ENCODE measurements at places on chromosomes 13 and 19. TPM values are rescaled to one million over a fixed set of nuclear protein-coding genes. Genes with fewer than 3 reads are reported as not detected.

- no peak for DNase-seq
These were observed 15.5 kb downstream of the STX10 start for GRCh38 chr19:13134626-13135025.

GRCh38 chr13:38002606-38003005 is 133.0 kb upstream of the TRPC4 start:
- no peak for DNase-seq

DNA sequence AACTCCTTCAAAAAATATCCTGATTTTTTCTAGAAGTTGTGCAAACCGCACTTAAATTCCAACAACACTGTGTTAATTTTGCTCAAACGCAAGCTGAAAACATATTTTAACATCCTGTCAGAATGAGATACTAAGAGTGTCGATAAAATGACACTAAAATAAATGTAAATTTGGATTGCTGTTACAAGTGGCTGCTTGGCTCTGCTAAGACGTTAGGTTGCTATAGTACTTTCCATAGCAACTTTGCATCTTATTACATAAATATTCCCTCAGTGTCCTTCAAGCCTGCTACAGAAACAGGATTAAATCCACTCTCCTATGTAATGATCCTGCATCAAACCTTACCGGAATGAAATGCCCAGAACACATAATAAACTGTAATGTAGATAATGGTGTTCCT is 292.1 kb downstream of the DNAJC15 start:
- DNase-seq: no peak

- no peak for DNase-seq
These were observed 2.8 kb upstream of the GSK3A start for GRCh38 chr19:42245231-42245630.

GRCh38 chr19:35812220-35813042 is at the start of gene PRODH2:
TSS of gene PRODH2 (minus strand) at chr19:35812845. CDS start at chr19:35812805, 40 bp downstream.
- DNase-seq: no peak

DNA sequence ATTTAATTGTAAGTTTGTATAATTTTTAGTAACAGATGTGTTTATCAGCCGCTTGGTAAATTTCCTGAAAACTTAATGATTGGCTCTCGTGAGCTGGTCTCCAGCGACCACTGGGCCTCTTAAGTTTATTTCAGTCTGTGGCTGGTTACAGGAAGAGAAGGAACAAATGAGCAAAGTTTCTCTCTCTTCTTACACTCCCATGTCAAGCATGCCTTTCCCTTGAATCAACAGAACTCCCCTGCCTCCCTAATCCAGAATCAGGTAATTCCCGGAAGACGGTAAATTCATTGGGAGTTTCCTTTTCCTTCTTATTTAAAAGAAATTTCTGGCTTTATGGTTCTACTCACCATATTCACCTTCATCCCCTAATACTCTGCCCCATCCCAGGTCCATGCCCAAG is 52.5 kb upstream of the POMP start:
- no peak for DNase-seq

The CD177 gene
- 349 TPM for total RNA-seq

DNA sequence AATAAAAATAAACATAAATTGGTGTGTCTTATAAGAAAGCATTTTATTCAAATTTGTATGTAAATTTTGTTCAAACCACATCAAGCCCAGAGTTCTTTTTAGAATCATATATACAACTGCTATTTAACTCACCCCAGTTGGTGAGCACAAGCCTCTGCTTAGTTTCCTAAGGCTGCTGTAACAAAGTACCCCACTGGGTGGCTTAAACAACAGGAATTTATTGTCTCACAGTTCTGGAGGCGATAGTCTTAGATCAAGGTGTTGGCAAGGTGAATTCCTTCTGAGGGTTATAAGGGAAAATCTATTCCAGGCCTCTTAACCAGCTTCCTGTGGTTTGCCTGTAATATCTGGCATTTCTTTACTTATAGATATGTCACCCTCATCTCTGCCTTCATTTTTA is 1133.5 kb downstream of the OLFM4 start:
- no peak for DNase-seq

The FTL gene
- total RNA-seq: 1,659 TPM

DNA sequence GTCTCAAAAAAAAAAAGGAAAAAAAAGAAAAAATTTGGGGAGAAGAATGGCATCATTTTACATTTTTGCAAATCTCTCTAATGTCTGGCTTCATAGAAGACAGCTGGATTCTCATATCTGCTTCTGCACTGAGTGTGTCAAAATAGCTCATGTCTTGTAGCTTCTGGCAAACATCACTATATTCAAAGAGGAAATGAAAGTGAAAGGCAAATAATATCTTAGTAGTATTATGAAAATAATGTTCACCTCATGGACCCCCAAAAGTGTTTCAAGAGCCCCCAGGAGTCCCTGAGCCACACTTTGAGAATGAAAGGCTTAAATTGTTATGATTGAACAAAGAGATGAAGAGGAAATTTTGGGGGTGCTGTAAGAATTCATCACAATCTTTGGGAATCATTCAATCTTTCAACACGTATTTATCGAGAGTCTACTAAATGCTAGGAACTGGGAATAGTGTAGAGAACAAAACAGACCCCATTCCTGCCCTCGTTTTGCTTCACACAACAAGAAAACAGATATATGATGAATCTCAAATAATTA is 1.2 kb upstream of the SLC6A16 start:
- no peak for DNase-seq

GRCh38 chr19:535017-535835 is 3.7 kb downstream of the CDC34 start:
- no peak for DNase-seq

DNA sequence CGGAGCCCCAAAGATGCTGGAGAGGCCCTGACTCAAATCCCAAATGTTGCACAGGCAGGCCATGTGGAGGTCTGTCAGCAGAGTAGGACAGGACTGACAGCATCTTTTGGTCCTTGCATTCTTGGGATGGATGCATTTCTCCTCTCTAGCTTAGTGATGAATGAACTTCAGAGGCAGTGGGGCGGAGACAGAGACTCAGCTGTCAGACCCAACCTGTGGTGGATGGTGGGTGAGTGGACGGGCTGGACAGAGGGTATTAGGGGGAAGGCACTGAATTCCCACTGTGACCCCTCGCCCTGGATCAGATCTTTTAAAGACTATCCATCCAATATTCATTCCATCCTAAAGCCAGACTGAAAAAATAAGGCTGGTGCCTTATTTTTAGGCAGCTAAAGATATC is 39.3 kb upstream of the GJB6 start:
- no peak for DNase-seq

DNA sequence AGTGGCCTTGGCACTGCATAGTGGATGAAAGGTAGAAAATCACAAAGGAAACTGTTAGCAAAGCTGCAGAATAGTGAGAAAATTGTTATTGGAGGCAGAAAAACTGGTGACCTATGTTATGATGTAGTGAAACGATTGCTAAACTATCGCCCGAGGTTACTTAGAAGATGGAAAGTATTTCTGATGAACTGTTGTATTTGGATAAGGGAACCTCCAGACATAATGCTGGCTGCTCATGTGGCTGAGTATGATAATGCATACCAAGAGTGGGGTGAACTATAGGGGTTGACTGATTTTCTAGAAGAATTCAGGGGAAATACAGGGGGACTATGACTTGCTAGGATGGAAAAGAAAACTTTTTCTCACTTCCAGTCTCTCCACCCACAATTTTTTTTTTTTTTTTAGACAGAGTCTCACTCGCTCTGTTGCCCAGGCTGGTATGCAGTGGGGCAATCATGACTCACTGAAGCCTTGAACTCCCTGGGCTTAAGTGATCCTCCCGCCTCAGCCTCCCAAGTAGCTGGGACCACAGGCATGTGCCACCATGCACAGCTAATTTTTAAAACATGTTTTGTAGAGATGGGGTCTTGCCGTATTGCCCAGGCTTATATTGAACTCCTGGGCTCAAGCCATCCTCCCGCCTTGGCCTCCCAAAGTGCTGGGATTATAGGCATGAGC is 4.4 kb upstream of the EID2 start:
- DNase-seq: no peak

- peak; percentile 3 for DNase-seq
These were observed 24.4 kb upstream of the GPR12 start for GRCh38 chr13:26784704-26785639.

DNA sequence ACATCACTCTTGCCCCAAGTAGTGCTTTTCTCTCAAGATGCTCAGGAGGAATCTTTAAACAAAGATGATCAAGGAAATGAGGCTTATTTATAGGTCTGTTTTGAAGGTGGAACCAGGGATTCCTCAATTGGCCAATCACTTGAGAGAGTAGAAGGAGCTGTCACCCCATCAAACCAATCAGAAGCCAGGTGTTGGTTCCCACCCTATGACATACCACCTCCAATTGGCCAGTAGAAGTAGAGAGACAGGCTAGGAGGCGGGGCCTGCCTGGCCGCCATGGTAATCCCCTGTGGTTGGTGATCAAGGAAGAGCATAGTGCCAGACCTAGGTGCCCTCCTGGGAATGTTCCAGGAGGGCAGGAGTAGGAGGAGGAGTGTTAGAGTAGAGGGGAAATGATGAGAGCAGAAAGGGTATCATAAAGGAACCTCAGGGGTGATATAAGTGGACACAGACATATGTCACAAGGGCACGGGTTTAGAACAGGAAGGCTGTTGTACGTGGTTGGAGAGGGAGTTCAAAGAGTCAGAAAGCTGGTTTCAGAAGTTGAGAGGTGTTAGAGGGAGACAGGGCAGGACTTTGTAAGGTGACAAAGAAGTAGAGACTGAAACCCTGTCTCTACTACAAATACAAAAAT is 10.5 kb downstream of the PMIS2 start:
- no peak for DNase-seq

GRCh38 chr13:38657191-38657590 is 29.7 kb upstream of the FREM2 start:
- DNase-seq: no peak

The UGGT2 gene
- 25.5 TPM for total RNA-seq

DNA sequence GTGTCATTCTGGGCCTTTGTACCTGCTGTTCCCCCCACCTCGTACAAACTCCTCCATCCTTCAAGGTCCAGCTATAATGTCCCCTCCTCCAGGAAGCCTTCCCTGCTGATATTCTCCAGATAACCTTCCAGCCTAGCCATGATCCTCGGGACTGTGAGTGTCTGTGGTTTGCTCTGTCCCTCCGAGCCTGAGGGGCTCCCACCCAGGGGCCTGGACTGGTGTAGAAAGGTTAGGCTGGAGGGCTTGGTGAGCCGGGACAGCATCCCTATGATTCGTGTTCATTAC is 2.9 kb upstream of the COMP start:
- DNase-seq: no peak

The RFXAP gene
- total RNA-seq: 6.3 TPM

The ZSCAN5A gene
- total RNA-seq: 24.0 TPM

DNA sequence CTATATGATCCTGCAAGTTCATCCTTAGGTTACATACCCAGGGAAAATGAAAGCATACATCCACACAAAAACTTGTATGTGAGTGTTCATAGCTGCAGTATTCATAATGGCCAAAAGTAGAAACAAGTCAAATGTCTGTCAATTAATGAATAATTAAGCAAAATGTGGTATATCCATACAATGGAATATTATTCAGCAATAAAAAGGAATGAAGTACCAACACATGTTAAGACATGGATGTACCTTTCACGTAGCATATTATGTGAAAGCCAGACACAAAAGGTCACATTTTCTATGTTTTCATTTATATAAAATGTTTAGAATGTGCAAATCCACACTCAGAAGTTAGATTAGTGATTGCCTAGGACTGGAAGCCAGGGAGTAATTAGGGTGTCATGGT is 75.4 kb downstream of the ZNF429 start:
- no peak for DNase-seq

The ZNF227 gene
- 25.3 TPM for total RNA-seq

- no peak for DNase-seq
These were observed 266.4 kb upstream of the NBEA start for GRCh38 chr13:34675626-34676025.

DNA sequence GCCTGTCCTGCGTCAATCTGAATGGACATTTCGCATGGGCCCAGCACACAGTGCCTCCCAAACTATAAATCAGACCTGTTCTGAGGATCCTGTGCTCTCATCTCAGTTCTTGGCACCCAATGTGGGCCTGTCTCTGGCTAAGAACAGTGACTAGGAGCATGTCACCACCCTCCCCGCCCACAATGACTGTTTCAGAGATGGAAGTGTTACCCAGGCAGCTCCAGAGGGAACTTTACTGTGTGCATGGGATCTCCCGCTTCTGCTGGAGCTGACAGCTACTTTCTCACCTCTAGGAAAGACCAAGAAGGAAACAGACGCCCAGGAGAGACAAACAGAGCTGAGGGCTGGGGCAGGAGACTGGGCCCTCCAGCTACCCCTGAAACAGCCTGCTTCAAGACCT is 45.0 kb downstream of the KCTD15 start:
- DNase-seq: no peak

The TEX26 gene
- total RNA-seq: not detected

GRCh38 chr13:26628706-26629105 is 71.2 kb downstream of the WASF3 start:
- no peak for DNase-seq

The ZNF724 gene
- total RNA-seq: 2.7 TPM

- no peak for DNase-seq
These were observed 357.7 kb downstream of the LMO7 start for GRCh38 chr13:75993823-75994222.

The CYP4F12 gene
- 70.5 TPM for total RNA-seq

The IZUMO2 gene
- total RNA-seq: not detected

DNA sequence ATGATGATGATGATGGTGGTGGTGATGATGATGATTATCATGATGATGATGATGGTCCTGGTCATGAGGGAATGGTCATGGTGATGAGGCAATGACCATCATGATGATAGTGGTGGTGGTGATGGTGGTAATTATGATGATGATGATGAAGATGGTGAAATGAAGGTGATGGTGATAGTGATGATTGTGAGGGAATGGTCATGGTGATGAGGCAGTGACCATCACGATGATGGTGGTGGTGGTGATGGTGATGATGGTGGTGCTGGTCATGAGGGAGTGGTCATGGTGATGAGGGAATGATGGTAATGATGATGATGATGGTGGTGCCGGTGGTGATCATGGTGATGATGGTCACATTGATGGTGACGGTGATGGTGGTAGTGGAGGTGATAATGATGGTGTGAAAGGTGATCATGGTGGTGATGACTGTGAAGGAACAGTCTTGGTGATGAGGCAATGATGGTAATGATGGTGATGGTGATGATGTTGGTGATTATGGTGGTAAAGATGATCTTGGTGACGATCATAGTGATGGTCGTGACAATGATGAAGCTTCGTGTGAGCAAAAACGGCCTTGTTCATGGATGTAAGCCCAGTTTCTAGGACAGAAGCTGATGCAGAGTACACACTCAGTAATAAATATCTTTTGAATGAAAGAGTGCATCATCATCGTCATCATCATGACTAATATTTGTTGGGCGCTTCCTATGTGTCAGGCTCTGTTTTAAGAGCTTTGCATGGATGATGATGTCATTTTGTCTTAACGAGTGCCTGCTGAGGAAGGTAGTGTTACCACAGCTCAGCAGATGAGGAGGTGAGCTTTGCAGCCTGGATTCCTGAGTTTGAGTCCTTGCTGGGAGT is 17.3 kb downstream of the SBK2 start:
- no peak for DNase-seq

Data from mucosa of descending colon (tissue), 3 donors.